ENCODE measurements at places on chromosomes 2 and 18.

- no peak for DNase-seq
These were observed 51.4 kb downstream of the VSNL1 start for GRCh38 chr2:17591846-17592245.

DNA sequence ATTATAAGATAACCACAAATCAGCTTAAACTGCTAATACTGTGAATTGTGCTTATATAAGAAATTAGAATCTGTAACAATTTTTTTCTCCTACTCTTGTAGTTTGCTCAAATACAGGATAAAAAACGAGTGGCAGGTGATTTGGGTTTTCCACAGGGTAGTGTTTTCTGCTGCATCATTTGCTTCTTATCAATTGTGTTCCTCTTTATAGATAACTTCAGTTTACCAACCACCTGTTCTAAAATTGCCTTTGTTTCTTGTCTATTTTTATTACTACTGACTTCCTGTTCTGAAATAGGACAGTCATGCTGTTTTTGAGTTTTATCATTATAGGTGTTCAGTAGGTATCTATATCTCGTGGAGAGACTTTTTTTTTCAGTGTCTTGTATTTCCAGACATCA lies 56.9 kb downstream of the MFSD6 start:
- DNase-seq, result no peak

DNA sequence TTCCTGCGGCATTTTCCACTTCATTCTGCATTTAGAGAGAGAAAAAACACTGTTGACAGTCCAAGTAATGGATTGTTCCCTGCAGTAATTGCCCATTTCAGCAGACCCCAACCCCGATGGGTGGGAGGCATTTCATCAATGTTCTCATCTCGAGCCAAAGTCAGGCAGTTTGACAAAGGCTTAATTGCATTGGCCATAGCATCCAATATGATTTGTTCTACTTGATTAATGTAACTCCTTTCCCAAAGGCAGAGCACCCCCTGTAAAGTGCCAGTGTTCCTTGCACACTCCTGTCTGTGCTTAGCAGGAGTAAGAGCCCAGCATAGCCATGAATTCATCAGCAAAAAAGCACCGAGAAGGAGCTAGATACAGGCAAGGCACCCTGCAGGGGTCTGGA lies 174.4 kb downstream of the SEPTIN10 start:
- no peak for DNase-seq

GRCh38 chr2:210421916-210422315 lies 54.6 kb downstream of the LANCL1 start:
- no peak for DNase-seq

DNA sequence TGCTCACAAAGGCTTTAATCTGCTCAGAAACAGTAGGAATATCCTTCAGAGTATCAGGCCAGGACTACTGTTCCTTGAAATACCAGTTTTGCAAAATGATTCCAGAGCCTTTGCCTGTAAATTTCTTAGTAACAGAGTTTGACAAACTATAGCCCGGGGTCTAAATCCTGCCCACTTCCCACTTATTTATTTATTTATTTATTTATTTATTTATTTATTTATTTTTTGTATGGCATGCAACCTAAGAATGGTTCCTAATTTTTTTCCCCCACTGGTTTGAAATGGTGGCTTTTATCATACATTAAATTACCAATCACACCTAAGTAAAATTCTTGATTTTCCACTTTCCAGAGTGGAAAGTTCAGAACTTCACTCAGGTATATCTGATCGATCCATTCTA lies 45.6 kb downstream of the KCNG3 start:
- DNase-seq, result no peak

- no peak for DNase-seq
These were observed 86.8 kb upstream of the SP3 start for GRCh38 chr2:174051741-174052583.

DNA sequence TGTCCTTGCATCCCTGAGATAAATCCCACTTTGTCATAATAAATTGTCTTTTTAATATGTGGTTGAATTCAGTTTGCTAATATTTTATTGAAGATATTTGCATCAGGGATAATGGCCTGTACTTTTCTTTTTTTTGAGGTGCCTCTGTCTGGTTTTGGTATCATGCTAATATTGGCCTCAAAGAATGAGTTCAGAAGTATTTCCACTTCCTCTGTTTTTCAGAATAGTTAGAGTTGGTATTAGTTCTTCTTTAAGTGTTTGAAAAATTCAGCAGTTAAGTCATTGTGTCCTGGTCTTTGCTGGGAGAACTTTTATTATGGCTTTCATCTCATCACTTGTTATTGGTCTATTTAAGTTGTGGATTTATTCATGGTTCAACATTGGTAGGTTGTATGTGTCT lies 464.1 kb upstream of the CRIM1 start:
- DNase-seq, result no peak

DNA sequence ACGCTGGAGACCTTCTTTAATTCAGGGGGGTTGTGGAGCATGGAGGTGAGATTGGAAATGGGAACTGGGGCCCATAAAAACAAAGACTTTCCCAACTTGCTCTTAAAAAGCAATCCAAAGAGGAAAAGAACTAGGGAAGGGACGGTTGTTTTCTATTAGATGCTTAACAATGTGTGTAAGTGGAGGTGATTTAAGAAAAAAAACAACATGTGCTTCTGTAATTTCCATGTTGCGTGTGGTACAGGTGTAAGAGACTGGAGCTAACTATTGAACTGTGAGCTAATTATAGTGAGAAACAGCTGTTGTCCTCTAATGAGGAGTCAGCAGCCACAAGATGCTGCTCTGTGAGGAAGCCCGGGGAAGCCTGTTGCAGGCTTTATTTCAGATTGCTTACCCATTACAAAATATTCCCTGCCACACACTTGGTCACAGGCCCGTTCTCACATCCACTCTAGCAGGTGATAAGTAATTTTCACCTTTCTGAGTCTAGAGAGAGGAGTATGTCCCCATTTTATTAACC lies 280.6 kb upstream of the PARD3B start:
- no peak for DNase-seq
